ENCODE measurements at places on chromosomes 7 and 10.

GRCh38 chr7:80215734-80216133, 81.1 kb downstream of the GNAI1 start:
- no peak for DNase-seq

- no peak for DNase-seq
These were observed 6.9 kb upstream of the MINDY4 start for GRCh38 chr7:30764030-30764975.

DNA sequence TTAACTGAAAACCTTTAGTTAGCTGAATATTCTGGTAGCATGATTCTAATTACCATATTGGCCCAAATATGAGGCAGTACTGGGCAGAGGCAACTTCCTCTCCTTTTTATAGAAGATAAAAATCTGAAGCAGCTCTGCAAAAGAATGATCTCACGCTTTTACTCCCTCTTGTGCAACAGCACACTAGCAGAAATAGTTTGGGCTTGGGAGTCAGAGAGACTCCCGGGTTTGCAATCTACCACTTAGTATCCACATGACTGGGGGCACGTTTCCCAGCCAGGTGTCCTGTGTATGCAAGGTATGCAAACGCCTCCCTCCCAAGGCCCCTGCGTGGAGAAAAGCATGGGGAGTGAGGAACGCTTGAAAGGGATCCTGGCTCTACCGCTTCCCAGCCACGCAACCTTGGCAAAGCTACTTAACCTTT, 47.2 kb upstream of the RHEB start:
- no peak for DNase-seq

GRCh38 chr10:83678850-83679249, 460.5 kb upstream of the GHITM start:
- no peak for DNase-seq

GRCh38 chr7:41972270-41972669, 264.7 kb downstream of the GLI3 start:
- no peak for DNase-seq

GRCh38 chr7:80640846-80641245, 2.4 kb downstream of the CD36 start:
- DNase-seq, result no peak

DNA sequence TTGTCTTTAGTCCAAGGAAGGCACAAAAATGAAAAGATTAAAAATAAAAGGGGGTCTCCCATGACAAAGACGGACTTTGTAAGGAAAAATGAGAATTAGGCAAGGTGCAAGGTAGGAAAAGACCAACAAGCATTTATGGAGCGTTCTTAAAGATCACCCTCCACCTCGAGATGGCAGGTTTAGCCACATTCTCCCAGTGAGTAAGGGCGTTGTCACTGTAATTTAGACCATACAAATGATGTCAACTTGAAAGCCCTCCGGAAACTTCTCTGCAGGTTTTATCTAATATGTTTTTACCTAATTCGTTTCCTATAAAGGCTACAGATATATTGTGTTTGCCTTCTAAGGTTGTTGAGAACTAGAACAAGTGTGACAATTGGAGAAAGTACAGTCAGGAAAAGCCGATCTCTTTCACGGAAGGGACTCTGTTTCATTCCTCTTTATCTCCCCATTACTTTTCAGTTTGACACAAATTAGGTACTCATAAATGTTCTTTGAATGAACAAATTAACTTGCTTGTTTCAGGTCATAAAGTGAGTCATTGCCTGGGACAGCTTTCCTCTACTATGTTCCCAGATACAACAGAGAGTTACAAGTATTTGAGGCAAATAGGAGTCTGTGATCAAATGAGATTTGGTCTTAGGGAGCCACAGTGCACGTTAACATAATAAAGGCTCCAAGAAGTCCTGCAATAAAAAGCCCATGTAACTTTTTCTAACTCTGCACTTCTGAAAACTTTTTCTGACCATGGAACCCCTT, 102.6 kb upstream of the HABP2 start:
- no peak for DNase-seq

- no peak for DNase-seq
These were observed 1118.0 kb upstream of the C7orf33 start for GRCh38 chr7:147472556-147472955.

DNA sequence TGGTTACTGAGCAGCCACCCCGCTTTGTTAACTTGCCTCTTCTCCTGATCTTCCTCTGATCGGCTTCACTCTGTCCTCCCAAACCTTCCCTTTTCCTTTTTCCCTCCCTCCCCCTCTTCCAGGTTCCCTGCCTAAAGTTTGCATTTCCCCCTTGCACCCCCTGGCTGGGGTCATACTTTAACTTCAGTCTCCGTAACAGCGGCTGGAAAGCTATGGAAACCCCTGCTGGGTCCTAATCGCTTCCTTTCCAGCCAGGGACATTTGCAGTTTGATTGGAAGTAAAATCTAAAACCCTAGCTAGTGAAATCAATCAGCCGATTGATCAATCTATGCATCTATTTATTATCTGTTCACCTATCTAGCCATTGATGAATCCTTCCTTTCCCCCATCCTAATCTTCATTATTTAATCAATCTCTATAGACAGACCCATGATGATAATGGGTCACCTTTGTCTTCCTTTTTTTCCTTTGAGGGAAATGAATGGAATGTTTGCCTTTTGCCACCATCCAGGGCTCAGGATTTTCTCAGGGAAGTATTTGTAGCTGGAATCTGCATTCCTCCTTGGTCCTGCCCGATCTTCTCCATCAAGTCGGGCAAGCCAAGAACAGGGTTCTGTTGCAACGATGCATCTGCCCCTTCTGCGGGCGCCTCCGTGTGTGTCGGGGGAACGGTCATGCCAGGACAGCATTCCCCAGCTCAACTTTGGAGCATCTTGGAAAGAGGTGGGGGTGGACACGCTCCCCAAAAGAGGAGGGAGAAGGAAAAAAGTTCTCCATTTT, 8.8 kb downstream of the GATA3 start:
- no peak for DNase-seq

DNA sequence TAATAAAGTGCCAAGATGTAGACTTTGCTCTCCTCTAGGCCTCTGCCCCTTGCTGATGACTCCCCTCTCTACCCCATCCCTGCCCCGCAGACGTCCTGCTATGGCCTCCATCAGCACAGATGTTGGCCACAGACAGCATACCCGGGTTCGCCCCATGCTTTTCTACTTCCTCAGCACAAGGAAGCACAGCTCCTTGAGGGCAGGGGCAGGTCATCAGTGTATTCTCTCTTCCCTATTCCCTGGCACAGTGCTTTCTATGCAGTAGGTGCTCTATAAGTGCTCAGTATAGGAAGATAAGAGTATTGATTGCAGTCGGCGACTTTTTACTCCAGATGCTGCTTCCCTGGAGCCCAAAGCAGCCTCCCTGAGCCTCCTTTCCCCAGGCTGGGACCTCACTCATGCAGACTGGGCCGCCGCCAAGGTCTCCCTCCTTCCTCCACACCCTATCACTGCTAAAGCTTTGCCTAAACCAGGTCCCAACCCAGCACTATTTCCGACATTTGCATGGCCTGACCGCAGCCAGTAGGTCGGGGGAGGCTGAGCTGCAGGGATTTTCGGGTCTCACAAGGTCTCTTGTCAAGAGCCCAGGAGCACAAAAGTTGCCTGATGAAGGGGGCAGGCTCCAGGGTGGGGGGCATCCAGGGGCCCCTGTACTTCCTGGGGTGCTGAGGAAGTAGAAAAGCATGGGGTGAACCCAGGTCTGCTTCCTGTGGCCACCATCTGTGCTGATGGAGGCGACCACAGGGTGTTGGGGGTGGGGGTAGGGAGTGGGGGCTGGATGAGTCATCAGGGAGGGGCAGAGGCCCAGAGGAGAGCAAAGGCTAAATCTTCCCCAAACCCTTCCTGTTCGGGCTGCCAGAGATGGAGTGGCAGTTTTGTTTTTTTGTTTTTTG, 8.0 kb downstream of the CALHM3 start:
- DNase-seq, result no peak

Measured in HS-5 (cell line).